Activated naive CD4-positive, alpha-beta T cell (primary cell): ENCODE measurements at places on chromosomes 1 and 21.

GRCh38 chr1:29682171-29682918 lies 446.0 kb downstream of the PTPRU start:
- DNase-seq: no peak

GRCh38 chr1:99559166-99559565 lies 86.7 kb upstream of the PALMD start:
- no peak for DNase-seq

- DNase-seq: no peak
Observed at GRCh38 chr1:230749150-230749549, 2.0 kb downstream of the CAPN9 start.

DNA sequence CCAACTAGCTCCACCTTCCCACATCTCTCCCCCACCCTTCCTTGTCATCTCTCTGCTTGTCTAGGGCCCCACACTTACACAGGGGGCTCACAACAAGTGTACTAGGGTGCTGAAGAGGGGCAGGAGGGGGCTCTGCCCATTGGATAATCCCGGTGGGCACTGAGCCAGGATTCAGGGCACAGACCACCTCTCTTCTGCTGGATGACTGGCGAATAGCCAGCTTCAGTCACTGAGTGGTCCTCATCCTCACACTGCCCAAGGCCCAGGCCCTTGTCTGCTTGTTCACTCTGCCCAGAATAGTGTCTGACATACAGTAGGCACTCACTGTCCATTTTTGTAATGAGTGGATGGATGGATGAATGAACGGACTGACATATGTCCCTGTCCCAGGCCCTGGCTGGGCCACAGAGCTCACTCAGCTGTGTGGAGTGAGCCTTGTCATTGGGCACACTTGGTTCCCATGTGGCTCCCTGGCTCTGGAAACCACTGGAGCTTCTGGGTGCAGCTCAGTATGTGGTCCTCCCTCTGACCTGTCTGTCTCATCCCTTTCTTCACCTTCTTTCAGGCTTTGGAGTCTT lies 36.6 kb downstream of the FOXO6 start:
- no peak for DNase-seq

DNA sequence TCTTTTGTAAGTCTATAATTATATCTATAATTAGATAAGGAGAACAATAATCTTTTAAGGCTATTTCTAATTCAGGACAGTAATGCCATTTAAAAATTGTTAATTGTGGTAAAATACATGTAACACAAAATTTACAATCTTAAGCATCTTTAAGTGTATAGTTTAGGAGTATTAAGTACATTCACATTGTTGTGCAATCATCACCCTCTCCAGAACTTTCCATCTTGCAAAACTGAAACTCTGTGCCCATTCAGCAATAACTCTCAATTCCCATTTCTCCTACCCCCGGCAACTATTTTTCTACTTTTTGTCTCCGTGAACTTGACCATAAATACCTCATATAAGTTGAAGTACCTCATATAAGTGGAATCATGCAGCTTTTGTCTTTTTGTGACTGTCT lies 93.9 kb upstream of the KCNA3 start:
- DNase-seq: no peak

GRCh38 chr21:21175798-21176334 lies 177.7 kb downstream of the NCAM2 start:
- no peak for DNase-seq

GRCh38 chr1:88571506-88571905 lies 112.6 kb upstream of the PKN2 start:
- DNase-seq: no peak
